Inflammatory macrophage treated with lipopolysaccharide for 4 hours (primary cell): ENCODE measurements at places on chromosomes 4 and X.

DNA sequence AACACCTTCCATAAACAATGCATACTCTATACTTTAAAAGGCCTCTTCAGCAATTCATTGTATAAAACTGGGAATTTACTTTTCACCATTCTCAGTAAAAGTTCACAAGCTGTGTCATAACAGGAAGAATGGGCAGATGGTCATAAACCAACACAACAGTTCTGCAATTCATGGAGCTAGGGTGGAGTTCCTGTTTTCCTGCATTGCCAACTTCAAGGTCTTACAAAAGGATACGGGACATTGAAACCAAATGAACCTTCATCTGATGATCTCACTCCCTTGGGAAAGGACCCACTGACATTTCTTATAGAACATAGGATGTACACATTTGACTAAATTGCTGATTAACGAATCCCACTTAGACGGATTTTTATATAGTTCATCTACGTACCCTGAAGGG is 4.1 kb downstream of the KDR start:
- DNase-seq, result peak; percentile 85

DNA sequence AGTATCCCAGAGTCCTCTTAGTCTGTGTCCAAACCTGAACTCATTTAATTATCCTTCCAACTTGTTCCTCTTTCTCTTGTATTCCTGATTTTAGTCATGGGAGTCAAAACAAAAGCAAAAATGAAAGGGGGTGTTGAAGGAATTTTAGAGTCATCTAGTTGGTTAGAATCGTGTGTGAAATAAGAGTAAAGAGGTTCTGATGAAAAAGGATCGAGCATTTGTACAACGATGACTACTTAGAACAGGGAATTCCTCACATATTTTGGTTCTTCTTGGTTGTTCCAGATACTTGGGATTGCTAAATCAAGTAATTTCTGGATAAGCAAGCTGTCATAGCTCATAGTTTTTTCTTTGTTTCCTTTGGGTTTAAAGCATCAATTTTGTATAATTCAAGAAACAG is 194.4 kb downstream of the BCOR start:
- DNase-seq, result peak; percentile 64

GRCh38 chr4:169305651-169306050 is 34.9 kb upstream of the SH3RF1 start:
- no peak for DNase-seq

DNA sequence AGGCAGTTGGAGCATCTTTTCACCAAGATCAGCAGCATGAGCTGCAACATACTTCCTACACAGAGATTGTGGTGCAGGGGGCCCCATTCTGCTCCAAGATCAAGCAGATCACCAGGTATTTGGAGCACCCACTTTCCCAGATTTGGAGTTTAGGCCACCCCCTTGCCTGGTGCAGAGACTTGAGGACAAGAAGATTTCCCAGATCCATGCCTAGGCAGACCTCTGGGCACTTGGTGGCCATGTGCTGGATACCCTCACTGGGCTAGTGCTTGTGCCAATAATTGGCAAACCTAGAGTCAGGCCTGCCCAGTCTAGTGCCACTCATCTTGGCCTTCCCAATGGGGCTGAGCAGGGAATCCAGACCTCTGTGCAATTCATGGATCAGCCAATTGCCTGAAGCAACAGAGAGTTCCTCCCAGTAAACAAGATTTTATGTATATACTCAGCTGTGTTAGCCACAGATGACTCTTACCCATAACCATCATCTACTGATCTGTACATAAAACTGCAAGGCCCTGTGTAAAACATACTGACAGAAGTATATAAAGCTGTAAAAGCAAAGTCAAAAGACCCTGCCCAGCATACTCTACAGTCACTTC is 228.4 kb upstream of the EMCN start:
- DNase-seq, result no peak

GRCh38 chr4:120071192-120071795 is 4.6 kb upstream of the MAD2L1 start:
- peak; percentile 78 for DNase-seq

DNA sequence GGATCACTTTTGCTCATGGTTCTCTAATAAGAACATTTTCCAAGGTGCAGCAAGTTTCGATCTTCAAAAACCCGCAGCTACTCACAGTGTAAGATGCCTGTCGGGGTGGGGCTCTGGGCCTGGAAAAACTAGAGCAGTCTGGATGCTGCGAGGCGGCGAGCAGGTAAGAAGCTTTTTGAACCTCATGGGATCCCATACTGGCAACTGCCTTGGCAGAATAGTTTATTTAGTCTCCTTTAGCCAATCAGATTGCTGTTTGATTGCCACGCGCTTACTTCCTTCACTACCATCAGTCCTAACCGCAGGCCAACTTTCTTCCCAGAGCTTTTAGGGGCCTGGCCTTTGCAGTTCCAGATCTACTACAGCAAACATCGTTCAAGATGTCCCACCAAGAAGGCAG is 61.3 kb upstream of the MAGEB10 start:
- DNase-seq, result no peak

GRCh38 chr4:21753084-21753760 is 195.3 kb downstream of the KCNIP4 start:
- no peak for DNase-seq

GRCh38 chrX:21524008-21524407 is 134.1 kb downstream of the KLHL34 start:
- DNase-seq, result no peak

- peak; percentile 55 for DNase-seq
Observed at GRCh38 chrX:119654112-119654531, 38.8 kb downstream of the SEPTIN6 start.

DNA sequence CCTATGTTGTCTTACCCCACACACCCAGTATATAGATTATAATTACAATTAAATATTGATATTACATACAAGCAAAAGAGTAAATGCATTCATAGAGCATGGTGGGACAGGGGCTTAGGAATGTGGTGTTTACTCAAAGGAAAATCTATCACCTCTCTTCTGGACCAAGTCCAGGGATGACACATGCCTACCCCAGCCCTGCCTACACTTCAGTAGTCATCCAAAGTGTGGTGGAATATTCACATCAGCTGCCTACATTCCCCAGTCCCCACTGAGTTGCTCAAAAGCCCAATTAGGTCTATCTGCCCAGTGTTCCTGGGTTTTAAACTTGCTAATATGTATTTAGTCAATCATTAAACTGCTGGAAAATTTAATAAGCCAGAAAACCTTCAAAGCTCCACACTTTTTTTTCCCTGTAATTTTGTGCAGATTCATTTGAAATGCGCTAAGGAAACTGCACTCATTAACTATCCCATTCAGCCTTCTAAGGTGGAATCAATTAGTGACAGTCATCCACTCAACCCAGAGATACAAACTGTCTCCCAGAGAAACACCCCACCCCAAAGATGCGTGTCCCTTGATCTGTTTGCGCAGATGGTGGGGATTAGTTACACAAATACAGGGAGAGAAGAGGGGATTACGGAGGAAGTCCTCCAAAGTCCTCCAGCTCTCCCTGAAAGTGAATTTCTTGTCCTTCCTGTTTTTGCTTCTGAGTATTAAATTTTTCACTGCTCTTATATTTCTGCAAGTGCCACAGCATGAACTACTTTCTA is 91.7 kb upstream of the KDR start:
- DNase-seq, result no peak

- no peak for DNase-seq
Observed at GRCh38 chr4:95093460-95093859, 335.7 kb downstream of the BMPR1B start.

- DNase-seq, result no peak
Observed at GRCh38 chr4:42248972-42249371, 96.5 kb upstream of the BEND4 start.

DNA sequence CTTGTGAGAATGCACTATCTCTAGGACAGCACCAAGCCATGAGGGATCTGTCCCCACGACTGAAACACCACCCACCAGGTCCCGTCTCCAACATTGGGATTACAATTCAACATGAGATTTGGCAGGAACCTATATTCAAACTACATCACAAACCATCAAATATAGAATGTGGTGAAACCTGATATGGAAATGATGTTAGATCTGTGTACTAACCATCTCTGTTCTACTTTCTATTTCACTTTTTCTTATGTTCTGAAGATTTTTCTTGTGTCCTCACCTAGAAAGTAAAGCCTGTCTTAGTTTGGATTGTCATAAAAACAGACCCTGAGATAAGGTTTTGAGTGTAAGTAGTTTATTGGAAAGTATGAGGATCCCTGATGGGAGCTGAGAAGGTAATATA is 37.8 kb upstream of the TACR3 start:
- DNase-seq, result no peak

DNA sequence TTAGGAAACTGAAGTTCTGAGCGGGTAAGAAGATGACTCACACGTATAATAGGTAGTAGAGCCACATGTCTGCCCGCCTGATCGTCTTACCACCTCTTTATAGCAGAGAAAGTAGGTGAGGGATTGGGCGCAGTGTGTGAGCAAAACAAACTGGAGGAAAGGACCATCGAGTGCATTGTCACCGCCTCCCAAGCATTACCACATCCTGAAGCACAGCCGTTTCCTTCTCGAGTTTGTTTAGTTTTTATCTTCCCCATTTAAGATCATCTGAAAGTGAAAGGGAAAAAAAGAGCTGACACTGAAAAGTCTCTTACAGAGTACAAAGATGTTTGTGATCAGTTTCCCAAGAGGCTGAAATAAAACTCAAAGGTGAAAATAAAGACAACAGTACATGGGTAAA is 14.8 kb downstream of the PDK3 start:
- DNase-seq, result peak; percentile 91

DNA sequence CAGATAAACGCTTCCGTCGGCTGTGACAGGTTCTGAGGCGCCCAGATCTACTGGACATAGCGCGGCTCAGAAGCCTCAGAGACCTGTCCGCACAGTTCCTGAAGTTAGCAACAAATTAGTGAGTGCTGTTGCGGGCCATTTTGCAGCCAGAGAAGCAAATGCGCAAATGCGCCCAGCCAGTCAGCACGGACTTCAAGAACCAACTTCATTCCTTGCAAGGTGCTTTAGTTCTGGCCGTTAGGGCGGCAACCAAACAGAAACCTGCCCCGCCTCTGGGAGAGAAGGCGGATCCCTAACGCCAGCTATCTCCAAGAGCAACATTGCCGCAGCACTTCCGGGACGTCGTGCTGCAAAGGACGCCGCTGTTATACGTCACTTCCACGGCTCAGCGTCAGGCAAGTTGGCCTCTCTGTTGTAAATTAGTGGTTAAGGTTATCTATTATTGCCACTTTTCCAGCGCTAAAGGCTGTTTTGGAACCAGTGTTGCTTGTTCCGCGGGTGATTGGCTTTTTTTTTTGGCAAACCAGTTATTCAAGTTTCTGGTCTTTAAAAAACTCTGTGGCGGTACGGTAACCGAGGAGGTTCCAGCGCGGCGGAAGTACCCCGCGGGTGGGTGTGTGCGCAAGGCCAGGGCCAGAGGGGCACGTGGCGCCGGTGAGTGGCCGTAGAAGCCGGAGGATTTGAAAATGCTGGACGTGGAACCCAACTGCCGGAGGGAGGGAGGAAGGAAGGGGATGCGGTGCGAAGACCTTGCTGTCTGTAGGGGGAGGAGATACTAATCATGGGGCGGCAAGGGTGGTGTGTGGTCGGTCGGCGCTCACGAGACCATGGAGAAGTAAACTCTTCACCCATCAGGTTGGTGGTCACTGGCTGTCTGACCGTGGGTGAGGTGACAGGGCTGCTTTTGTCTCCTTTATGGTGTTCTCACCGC is at the start of gene GAR1:
GAR1 (plus strand) TSS at position 612 of the 931 bp plus-strand sequence. CDS start 403 bp downstream, outside the sequence.
- peak; percentile 94 for DNase-seq

DNA sequence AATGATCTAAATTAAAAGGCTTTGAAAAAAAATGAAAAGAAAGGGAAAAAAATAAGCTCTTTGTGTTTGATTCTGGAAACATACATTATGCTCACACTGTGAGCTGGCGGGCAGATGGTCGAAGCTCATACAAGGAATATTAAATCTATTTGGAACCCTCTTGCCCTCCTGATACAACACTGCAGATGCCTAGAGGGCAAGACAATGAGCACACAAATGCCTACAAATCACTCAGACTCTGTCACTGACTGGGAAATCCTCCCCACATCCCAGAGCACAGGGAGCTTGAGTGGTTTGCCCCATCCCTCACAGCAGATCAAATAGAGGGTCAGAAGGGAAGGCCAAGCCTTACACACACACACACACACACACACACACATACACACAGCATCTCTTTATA is 320.4 kb downstream of the HNRNPD start:
- DNase-seq, result no peak

DNA sequence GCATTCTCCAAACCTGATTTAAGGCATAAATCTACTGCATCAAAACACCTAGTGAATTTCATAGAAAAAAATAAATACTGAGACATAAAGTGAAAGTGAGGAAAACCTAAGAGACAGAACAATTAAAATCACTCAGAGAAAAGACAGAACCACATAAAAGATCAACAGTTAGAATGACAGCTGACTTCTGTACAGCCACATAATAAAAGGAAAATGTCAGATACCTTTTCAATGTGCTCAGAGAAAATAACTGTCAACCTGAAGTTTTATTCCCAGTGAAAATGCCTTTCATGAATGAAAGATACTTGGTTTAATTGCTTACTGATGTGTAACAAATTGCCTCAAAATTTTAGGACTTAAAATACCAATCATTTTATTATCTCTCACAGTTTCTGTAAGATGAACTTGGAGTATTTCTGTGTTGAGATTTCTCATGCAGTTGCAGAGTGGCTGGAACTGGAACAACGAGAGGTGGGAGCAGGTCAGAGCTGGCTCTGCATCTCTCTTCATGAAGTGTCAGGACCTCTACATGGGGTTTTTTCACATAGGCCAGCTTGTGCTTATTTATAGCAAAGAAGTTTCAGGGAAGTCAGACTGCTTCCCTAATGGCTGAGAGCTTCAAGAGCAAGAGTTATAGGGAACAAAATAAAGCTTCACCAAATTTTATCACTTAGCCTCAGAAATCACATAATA is 11.9 kb upstream of the POF1B start:
- no peak for DNase-seq

DNA sequence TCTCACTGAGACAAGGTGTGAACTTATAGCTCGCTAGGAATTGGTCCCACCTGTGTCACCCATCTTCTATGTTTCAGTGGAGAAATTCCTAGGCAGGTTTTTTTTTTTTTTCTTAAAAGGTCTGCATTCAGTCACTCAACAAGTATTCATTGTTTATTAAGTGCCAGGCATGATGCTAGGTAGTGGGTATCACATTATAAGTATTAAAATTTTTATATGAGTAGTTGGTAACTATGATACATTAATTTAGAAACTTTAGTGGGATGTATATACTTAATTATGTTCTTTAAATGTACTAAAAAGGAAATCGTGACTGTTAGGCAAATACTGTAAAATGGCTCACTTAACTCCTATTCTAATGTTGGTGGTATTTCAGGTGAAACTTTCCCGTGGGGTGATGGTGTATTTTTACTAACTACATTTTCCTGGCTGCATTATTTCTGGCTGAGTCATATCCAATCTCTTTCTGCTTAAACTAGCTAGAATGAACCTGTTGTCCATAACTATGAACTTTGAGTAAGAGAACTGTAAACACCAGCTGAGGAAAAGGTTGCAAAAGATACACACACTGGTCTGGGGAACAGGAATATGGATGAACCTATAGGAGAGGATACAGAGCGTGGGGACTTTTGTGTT is 49.3 kb upstream of the MED14 start:
- no peak for DNase-seq
